ENCODE measurements at places on chromosomes 4 and X. TPM values are rescaled to one million over a fixed set of nuclear protein-coding genes. Genes with fewer than 3 reads are reported as not detected.

Gene TAF7L
- 0.17 TPM for total RNA-seq

Gene RAI2
- 1.0 TPM for total RNA-seq

Gene SMARCA1
- total RNA-seq = 27.2 TPM

Gene MEPE
- total RNA-seq = not detected

Gene TMSB4X
- total RNA-seq = 6,320 TPM

Gene SSX2
- not detected for total RNA-seq

Gene USP11
- 34.8 TPM for total RNA-seq

Gene MSANTD1
- not detected for total RNA-seq

Gene YIPF7
- total RNA-seq = not detected

Gene MAOA
- 45.4 TPM for total RNA-seq

Gene MTTP
- under 0.01 TPM for total RNA-seq

Gene PPP1R3F
- 1.9 TPM for total RNA-seq

Gene ART3
- total RNA-seq = not detected

Gene NSDHL
- total RNA-seq = 55.8 TPM

Gene DMP1
- not detected for total RNA-seq

Gene PABPC1L2A
- not detected for total RNA-seq

Gene HTR2C
- not detected for total RNA-seq

Gene CTAG2
- 2.7 TPM for total RNA-seq

Gene NUDT10
- total RNA-seq = 4.2 TPM

Gene NXF2B
- total RNA-seq = not detected

Gene NIPAL1
- 0.50 TPM for total RNA-seq

Gene ACE2
- total RNA-seq = not detected
